AG09309 (cell line): ENCODE measurements at places on chromosomes 11 and 22.

DNA sequence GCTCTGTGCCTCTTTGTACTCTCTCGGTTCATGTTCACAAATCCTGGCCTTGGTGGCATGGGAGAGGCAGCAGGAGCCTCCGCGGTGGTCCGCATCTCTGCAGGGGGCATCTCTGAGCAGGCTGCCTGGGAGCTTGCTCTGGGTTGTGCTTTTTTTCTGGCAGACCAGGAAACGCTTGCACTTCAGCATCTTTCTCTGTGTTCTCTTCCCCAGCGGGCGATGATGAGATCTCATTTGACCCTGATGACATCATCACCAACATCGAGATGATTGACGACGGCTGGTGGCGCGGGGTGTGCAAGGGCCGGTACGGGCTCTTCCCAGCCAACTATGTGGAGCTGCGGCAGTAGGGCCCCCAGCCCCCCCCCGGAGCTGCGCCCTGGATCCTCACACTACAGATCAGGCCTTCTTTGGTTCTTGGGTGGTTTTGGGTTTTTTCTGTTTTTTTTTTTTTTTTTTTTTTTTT is 36.5 kb downstream of the CTTN start:
- no peak for DNase-seq

GRCh38 chr11:16082095-16083055 is 274.0 kb downstream of the SOX6 start:
- DNase-seq = no peak

GRCh38 chr22:31602259-31602952 is 59.6 kb downstream of the PISD start:
- peak; percentile 78 for DNase-seq

- DNase-seq = no peak
Observed at GRCh38 chr11:102654761-102655160, 29.6 kb upstream of the MMP20 start.

- no peak for DNase-seq
Observed at GRCh38 chr11:2250041-2250440, 20.3 kb downstream of the ASCL2 start.

GRCh38 chr11:123047266-123047946 is 14.5 kb downstream of the HSPA8 start:
- no peak for DNase-seq

GRCh38 chr11:9616858-9617257 is 43.4 kb downstream of the WEE1 start:
- DNase-seq = no peak

DNA sequence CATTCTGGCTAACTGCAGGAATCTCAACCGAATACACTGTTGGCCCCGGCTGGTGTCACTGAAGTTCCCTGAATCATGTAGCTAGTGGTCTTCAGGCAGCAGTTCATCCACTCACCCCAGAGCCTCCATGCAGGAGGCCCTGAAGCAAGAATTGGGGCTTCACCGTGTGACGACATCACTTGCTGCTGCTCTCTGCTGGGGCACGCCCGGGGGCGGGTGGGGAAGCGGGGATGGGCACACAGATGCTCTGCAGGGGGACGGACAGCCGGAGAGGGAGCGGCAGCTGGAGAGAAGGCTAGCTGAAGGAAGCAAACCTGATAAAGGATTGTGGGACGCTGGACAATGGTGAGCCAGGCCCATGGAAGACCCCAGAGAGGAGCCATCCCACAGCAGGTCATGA is 17.0 kb downstream of the B3GAT1 start:
- DNase-seq = no peak
